ENCODE measurements at places on chromosomes 6 and 20.

DNA sequence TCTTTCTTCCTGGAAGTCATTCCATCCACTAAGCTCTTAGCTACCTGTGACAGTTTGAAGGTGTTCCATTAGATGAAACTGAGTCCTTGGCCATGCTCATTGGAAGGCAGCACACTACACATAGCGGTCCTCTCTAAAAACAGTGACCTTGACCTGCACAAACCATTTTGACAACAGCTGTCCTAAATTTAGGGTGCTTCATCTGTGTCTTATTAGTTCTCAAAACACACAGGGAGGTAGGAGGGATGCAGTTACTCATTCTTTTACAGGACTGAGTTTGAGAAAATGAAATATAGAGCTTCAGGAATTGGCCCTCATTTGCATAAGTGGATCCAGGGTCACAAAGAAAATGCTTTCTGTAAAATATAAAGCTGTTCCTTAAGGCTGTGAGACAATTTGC is 20.4 kb upstream of the MAP3K4 start:
- no peak for DNase-seq

- DNase-seq = no peak
Observed at GRCh38 chr20:58590679-58591473, 60.2 kb upstream of the STX16 start.

DNA sequence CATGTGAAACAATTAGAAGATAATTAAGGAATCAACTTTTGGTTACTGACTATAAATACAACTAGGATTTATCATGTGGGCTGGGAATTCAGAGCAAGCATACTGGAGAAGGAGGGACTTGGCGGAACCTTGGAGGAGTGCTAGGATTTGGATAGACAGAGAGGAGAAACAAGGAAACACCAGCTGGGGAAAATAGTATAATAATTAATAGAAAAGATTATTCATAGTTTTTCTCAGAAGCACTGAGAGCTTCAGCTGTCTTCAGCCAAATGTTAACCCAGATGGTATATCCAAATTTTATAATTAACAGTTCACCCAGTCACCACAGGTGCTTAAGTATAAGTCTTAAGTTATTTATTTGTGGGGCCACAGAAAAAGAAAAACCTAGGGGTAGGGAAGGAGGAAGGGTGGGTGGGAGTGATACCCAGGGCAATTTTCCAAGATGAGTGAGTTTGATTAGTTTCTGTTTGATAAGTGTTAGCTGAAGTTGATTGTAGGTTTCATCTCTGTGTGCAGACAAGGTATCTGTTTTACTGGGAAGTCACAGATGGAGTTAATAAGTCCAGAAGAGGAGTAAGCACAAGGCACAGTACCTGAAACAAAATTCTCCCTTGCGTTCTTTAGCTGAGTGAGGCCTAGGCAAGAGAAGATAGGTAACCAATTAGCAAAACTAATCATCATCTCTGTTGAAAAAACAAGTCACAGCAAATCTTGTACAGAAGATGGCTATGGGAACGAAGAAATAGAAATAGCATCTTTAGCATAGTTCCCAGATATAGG is 175.5 kb downstream of the TFAP2B start:
- no peak for DNase-seq

GRCh38 chr6:111763381-111763780 is 109.9 kb downstream of the FYN start:
- DNase-seq = no peak

DNA sequence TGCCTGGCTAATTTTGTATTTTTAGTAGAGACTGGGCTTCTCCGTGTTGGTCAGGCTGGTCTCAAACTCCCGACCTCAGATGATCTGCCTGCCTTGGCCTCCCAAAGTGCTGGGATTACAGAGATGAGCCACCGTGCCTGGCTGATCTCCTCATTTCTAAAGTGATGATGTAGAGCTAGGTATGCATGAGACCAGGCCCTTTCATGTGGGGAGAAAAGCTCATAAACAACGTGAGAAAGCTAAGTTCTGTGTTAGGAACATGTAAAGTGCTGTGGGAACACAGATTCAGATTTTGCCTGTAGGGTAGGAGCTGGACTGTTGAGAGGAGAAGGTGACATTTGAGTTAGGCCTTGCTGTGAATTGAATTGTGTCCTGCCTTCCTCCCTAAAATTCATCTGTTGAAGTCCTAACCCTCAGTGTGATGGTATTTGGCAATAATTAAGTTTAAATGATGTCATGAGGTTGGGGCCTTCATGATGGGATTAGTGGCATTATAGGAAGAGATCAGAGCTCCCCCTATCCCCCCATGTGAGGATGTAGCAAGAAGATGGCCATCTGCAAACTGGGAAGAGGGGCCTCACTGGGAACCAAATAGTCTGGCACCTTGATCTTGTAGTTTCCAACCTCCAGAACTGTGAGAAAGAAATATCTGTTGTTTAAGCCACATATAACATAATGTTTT is 49.2 kb downstream of the SCAND1 start:
- no peak for DNase-seq

- no peak for DNase-seq
Observed at GRCh38 chr6:144064402-144065212, 30.8 kb downstream of the SF3B5 start.

- no peak for DNase-seq
Observed at GRCh38 chr6:100176951-100177710, 183.1 kb upstream of the MCHR2 start.

GRCh38 chr20:30919514-30920188 is 337.8 kb upstream of the DEFB115 start:
- DNase-seq = no peak

DNA sequence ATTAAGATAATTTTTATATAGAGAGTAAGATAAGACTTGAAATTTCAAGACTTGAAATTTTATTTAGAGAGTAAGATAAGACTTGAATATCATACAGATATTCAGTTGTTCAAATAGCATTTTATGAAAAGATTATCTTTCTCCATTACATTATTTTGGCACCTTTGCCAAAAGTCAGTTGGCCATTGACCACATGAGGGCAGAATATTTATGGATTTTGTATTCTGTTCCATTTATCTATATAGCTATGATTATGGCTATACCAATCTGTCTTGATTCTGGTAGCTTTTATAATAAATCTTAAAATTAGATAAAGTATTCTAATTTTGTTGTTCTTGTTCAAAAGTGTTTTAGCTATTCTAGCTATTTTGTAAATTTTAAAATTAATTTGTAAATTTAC is 537.9 kb upstream of the GJE1 start:
- DNase-seq = no peak

GRCh38 chr6:140237251-140237650 is 862.8 kb upstream of the CITED2 start:
- no peak for DNase-seq

- no peak for DNase-seq
Observed at GRCh38 chr6:70380252-70380651, 33.1 kb upstream of the FAM135A start.

DNA sequence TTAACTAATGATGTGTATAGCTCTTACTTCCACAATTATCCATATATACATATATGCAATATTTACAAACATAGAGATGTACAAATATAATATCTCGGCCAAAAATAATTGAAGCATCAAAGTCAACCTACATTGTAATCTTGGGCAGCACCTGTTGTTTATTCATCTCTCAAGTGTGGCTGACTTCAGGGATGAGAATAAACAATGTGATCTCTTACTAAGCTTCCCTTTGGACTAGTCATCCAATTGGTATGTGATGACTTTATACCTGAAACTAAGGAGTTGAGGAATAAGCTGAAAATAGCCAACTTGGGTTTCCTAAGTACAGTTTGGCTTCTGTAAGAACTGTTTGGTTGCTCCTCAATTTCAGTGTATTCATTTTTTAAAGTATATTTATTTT is 256.6 kb downstream of the KHDC1L start:
- DNase-seq = no peak

GRCh38 chr6:156557251-156557910 is 219.8 kb upstream of the ARID1B start:
- no peak for DNase-seq

All from suprapubic skin (tissue), 4 donors.